Activated T-cell treated with anti-CD3 and anti-CD28 coated beads for 48 hours (primary cell): ENCODE measurements at places on chromosomes 11 and 22.

DNA sequence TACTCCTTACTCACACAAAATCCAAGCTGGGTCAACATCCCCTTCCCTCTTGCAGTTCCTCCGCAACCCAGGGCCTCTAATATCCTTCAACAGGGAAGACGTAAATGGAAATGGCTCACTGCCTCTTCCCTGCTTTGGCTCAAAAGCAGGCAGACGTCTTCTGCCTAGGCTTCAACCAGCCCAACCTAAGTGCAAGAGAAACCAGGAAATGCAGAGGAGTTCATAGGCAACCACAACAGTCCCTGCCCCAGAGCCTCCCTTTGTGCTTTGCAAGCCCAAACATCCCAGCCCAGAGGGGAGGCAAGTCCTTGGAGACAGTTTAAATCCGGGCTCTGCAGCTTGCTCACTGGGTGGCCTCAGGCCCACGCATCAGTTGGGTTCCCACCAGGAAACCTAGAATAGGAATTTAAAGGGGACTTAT is 33.3 kb downstream of the CD6 start:
- no peak for DNase-seq

DNA sequence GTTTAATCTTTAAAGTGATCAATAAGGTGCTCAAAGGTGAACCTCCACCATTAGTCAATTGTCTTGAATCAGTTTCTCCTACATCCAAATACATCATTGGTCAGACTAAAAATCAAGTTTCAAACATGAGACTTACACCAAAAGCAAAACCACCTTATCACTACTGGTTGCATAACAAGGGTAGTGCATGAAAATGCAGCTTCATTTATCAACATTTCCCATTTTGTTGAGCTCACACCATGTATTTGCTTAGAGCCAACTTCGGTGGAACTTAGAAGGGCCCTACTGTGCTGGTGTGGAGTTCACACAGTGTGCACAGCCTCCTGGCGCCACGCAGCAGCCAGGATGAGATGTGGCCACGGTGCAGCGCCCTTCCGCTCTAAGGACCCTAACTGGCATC is 23.1 kb upstream of the PHLDA2 start:
- DNase-seq = no peak

GRCh38 chr22:24592851-24593558 is at the start of gene LRRC75B:
Gene LRRC75B, minus strand, starts transcription at chr22:24593073. Its CDS starts 34 bp downstream, at chr22:24593039.
- peak; percentile 46 for DNase-seq

DNA sequence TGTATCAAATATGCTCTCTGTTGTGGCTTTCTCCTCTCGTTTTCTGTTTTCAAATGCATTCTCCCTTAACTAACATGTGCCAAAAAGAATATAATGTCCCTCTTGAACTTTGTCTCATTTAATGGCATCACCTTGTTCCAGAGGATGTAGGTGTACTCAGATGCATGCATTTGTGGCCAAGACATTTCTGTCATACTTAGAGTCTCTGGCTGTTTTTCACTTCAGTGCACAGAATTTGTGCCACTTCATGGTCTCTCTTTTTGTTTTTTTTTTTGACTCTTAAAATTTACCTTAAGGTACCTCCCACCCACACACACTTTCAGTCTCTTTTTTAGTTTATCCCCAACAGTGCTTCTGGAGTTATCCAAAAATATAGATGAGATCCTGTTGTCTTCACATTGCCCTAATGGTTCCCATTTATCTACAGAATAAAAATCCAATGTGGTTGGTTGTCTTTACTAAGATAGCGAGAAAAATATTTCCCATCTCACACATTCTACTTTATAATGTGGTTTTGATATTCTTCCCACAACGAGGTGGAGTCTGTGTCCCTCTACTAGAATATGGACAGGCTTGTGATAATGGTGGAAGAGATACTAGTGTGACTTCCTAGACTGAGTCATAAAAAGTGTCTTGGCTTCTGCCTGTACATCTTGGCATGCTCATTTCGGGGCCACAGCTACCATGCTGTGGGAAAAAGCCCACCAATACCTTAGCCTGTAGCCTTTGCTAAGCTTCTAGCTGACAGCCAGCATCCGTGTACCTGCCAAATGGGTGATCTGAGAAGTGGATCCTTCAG is 125.8 kb downstream of the DDX10 start:
- DNase-seq = no peak

GRCh38 chr22:26608129-26608528 is 9.7 kb downstream of the CRYBB1 start:
- DNase-seq = no peak
